ENCODE measurements at places on chromosomes 16 and 17. TPM values are rescaled to one million over a fixed set of nuclear protein-coding genes. Genes with fewer than 3 reads are reported as not detected.
A peak's percentile ranks its signal among the peaks of the same experiment; 100 is the strongest.

GRCh38 chr17:49978501-49978900 lies 9.5 kb downstream of the DLX4 start:
- peaks cover 61% of the 10 kb centered on the region for H3K27me3 ChIP-seq
- no peaks in the 10 kb centered on the region for H3K4me1 ChIP-seq
- H3K27ac ChIP-seq = no peak overlapping the region
- H3K36me3 ChIP-seq = no peaks in the 10 kb centered on the region

SLC25A11 gene
- total RNA-seq = 204 TPM

- no peaks in the 10 kb centered on the region for H3K27me3 ChIP-seq
- H3K27ac ChIP-seq = no peak overlapping the region
- no peaks in the 10 kb centered on the region for H3K36me3 ChIP-seq
- no peaks in the 10 kb centered on the region for H3K4me1 ChIP-seq
- no peak overlapping the region for H3K4me3 ChIP-seq
Measured at GRCh38 chr17:53141731-53142130, 681.0 kb upstream of the KIF2B start.

AGRP gene
- total RNA-seq = not detected

HS3ST6 gene
- not detected for total RNA-seq

DNA sequence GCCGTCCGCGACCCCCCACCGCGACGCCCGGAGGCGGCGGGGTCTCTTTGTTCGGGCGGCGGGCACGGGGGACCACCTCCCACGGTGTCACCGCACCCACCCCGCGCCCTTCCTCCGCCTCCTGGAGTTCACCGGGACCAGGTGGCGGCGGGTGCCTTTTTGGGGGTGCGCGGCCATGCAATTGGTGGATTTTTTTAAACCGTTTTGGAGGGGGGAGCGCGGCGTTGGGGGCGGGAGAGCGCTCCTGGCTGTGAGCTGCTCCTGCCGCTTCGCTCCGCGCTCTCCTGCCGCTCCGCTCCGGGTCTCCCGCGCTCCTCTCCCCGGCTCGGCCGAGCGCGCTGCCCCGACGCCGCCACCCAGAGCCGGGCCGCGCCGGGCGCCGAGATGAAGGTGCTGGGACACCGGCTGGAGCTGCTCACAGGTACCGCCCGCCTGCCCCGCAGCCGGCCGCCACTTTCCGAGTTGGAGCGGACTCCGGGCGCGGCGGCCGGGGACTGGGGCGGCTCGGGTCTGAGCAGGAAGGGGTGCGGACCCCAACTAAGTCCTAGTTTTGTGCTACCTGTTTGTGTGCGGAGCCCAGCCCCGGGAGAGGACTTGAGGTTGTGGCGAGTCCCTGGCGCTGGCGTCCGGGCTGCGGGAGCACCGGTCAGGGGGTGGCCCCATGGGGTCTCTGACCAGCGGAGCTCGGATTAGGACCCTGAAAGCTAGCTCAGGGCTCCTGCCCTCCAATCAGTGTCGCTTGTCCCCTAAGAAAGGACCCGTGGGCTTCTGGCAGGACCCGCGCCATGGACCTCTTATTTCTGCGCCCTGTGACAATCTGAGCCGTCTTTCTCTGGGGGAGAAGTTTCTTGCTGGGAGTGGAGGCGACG lies 35.7 kb upstream of the NDRG4 start:
- H3K27ac ChIP-seq = peak overlapping the region; percentile 95
- H3K4me3 ChIP-seq = peak overlapping the region; percentile 73
- peaks cover 54% of the 10 kb centered on the region for H3K4me1 ChIP-seq
- no peaks in the 10 kb centered on the region for H3K36me3 ChIP-seq
- peak; percentile 67 for DNase-seq

ICAM2 gene
- total RNA-seq = 28.3 TPM

DNA sequence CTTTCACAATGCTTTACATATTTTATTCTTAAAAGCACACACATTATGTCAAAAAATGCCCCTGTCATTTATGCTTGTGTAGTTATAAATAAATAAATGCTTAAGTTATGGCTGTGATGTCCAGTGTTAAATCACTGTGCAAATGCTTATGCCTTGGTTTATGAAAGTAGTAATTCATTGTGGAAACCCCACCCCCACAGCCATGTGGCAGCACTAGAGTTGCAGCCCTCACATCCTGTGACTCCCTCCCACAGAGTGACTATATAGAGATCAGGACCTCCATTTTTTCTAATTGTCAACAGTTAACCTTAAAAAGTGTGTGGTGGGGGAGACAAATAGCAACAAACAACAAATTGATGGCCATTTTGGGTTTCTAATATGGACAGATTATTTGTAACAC lies 2.4 kb downstream of the SKAP1 start:
- no peak overlapping the region for H3K27ac ChIP-seq
- no peak overlapping the region for H3K4me3 ChIP-seq
- no peak for DNase-seq

DNA sequence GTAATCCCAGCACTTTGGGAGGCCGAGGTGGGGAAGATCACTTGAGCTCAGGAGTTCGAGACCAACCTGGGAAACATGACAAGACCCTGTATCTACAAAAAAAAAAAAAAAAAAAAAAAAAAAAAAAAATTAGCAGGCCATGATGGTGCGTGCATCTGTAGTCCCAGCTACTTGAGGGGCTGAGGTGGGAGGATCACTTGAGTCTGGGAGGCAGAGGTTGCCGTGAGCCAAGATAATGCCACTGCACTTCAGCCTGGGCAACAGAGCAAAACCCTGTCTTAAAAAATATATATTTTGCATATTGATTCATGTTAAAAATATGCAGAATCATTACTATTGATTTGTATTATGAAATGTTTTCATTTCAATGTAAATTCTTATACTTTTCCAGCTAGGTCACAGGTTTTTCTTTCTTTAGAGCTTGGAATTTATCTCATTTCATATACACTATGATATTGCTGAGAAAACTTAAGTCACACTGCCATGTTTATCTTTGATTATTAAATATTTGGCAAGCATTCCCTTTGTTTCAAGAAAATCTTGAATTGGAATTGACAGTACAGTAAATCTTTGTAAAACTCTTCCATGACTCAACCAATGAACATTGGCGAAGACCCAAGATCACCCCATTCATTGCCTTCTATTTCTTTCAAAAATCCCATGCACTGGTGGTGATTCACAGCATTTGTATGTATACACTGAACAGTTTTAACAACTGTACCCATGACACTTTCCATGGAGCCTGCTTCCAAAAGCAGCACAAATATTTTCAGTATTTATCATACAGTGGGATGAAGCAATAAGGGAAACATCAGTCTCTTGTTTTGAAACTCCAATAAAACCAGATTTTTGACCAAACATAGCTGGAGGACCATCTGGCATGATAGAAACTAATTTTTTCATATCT lies 83.5 kb upstream of the TNRC6A start:
- H3K27ac ChIP-seq = no peak overlapping the region
- DNase-seq = no peak
- H3K4me3 ChIP-seq = no peak overlapping the region
- no peaks in the 10 kb centered on the region for H3K36me3 ChIP-seq

CDK3 gene
- not detected for total RNA-seq

TEX19 gene
- not detected for total RNA-seq

DNA sequence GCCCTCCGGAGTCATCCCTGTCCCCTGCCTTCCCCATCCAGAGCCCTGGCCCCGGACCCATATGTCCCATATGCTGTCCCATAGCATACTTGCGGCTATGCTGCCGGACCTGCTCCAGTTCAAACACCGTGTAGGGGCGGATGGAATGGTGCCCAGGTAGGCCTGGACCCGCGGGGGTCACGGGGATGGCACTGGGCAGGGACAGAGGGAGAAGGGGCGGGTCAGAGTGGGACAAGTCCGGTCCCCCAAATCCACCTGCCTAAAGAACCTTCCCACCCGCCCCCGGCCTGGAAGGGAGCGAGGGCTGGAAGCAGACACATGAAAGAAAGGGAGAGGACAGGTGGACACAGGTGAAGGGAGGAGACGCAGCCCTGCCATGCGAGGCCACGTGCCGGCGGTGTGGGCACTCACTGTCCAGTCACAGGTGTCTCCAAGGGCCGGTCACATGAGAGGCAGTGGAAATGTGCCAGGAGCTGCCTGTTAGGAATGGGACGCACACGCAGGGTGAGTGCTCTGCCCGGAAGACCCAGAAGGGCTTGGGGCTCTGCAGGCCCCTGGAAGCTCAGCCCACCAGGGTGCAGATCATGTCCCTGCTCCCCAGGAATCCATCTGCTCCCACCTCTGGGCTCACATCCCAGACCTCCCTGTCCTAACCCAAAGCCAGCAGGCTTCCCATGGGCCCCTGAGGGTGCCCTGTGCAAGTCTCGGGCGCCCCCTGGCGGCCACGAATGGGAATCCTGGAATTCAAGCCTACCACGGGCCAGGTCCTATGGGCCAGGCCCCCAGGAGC lies 14.0 kb downstream of the UBALD2 start:
- no peaks in the 10 kb centered on the region for H3K36me3 ChIP-seq
- peaks cover 10% of the 10 kb centered on the region for H3K4me1 ChIP-seq
- no peaks in the 10 kb centered on the region for H3K27me3 ChIP-seq
- H3K27ac ChIP-seq = no peak overlapping the region
- peak; percentile 85 for DNase-seq
- no peak overlapping the region for H3K4me3 ChIP-seq

Measured in heart left ventricle (tissue), 16 donors.